ENCODE measurements at places on chromosomes 1 and 21.

- no peak for DNase-seq
Measured at GRCh38 chr1:82486468-82486867, 685.7 kb downstream of the ADGRL2 start.

GRCh38 chr1:214337511-214337910 is 56.6 kb downstream of the SMYD2 start:
- no peak for DNase-seq

- DNase-seq: no peak
Measured at GRCh38 chr21:29654855-29655254, 284.9 kb downstream of the GRIK1 start.

DNA sequence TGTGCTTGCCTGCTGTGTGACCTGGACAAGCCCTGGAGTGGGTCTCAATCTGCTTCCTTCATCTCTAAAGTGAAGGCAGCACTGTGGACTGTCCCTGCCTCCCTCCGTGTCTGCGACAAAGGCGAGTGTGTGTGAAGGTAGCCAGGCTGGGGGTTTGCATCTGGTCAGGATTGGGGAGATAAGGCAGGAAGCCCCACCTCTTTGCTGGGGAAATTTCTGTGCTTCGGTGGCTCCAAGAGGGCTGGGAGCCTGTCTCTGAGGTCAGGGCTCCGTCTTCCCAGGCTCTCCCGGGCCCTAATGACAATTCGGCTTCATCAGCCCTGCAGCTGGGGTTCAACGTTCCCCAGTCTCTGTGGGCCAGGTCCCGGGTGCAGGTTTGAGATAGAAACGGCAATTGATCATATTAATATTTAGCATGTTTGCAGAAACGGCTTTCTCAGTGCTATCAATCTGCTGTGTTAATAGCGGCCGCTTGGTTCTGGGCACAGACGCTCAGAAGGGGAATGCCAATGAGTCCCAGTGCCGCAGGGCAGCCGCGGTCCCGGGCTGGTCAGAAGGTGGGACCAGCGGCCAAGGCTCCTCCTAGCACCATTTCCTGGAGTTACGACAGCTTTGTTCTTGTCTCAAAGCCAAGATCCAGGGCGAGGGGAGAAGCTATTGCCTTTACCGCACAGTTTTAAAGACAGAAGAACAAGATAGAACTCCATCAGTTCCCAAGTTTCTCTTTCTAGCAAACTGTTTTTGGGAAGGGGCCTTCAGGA is 105.7 kb downstream of the PRDM16 start:
- DNase-seq: no peak

DNA sequence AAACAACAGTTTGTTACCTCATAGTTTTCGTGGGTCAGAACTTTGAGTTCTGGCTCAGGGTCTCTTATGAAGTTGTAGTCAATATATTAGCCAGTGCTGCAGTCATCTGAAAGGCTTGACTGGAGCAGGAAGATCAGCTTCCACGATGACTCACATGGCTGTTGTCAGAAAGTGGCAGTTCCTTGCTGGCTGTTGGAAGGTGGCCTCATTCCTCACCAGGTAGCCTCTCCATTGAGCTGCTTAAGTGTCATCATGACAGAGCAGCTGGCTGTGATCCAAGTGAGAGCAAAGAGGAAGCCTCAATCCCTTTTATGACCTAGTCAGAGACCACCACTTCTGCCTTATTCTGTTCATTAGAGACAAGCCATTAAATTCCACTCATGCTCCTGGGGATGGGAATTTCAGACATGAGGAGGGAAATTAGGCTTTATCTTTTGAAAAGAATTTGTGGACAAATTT is 5.6 kb downstream of the OSBPL9 start:
- DNase-seq: no peak

DNA sequence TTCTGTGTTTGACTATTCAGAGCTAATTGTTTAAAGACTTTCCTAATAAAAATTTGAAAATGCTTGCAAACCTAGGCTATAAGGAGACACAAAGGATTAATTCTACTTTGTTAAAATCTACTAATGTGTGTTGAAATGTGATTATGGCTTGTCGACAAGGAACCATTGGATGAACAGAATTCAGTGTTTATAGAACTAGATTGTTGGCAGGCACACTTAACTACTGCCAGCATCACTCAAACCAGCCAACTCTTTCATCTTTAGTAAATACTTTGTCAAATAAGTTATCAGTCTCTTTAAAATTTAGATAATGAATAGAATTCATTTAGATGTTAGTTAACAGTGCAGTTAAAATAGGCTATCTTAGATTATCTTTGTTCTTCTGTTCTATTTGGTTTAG is 27.6 kb downstream of the HS2ST1 start:
- no peak for DNase-seq

- no peak for DNase-seq
Measured at GRCh38 chr1:93965256-93965655, 56.0 kb upstream of the GCLM start.

- DNase-seq: no peak
Measured at GRCh38 chr1:52534928-52535764, 17.7 kb downstream of the TUT4 start.

GRCh38 chr1:222546091-222546490 is 1.8 kb downstream of the HHIPL2 start:
- DNase-seq: no peak

- DNase-seq: no peak
Measured at GRCh38 chr1:115432061-115432460, 94.0 kb upstream of the NGF start.

DNA sequence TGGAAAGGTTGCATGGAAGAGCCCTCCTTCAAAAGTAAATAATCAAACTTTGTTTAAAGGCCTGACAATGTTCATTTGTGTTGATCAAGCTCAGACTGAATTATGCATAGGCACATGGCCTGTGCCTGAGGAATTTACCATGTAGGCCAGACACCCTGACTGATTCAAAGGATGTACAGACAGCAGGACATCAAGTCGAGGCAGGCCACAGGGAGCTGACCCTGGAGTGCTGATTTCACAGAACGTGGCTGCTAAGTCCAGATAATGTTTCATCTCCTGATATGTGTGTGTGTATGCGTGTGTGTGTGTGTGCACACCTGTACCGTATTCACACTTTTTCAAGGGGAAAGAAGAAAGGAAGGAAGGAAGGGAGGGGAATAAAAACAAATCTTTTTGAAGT is 34.1 kb downstream of the NAV1 start:
- no peak for DNase-seq

- DNase-seq: no peak
Measured at GRCh38 chr1:214018386-214019268, 30.9 kb downstream of the PROX1 start.

DNA sequence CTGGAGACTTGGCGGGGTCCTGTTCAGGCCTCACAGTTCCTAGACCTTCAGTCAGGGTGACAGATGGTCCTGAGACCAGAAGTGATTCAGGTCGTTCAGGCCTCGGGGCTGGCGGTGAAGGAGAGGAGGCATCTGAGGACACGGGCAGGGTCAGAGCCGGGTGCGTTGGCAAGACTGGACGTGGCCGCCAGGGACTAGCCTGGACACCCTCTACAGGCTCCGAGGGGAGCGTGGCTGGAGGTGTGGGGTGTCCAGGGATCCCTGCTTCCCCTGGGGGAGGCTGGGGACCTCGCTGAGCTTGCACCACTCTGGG is 64.0 kb upstream of the TARDBP start:
- DNase-seq: no peak

GRCh38 chr1:2545754-2546514 is 10.2 kb upstream of the TNFRSF14 start:
- DNase-seq: peak; percentile 83

- no peak for DNase-seq
Measured at GRCh38 chr1:58805716-58806571, 22.1 kb upstream of the JUN start.

DNA sequence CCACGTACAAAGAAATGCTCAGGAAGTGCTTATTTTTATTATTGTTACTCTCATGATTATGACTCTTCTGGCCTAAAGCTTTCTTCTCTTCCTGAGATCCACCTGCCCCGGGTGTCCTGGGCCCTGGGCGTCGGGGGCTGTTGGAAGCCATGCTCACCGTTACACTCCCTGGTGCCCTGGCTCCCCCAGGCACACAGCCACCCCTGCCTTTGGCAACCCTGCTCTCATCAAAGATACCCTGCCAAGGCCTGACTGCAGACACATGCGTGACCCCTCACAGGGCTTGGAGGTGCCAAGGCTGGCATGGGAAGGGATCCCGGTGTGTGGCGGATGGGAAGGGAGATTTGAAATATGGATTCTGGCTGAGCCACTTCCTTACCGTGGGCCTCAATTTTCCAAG is 3.3 kb upstream of the KISS1 start:
- no peak for DNase-seq

- no peak for DNase-seq
Measured at GRCh38 chr1:1033731-1034438, 14.0 kb downstream of the AGRN start.

- DNase-seq: no peak
Measured at GRCh38 chr1:3767328-3767925, 5.1 kb upstream of the SMIM1 start.

DNA sequence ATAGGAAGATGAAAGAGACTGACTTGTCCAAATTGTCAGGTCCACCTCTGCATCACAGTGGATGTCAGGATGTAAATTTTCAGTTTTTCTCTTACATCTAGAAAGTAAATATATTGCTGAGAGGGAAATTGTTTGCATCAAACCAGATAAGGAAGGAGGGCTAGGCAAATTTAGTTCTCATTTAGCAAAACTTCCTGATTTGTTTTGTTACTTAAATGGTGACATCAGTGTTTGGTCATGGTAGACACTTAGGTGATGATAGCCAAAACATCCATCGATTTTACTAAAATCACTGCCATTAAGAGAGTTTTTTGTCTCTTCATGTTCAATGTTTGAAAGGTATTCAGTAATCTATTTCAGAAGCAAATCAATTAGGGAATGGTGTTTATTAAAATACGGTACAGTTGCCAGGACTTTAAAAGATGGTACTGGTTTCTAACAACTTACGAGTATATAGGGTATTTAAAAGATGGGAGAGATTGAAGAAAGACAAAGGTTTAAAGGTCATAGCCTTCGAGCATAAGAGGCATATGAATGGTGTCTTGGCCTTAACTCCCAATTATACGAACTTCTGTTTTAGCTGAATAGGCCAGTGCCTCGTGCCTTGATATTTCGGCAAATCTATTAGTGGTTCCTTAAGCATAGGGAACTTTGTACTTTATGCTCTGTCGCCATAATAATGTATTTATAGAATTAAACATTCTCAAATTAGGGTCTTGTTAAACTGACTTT is 3.0 kb downstream of the IER5 start:
- no peak for DNase-seq

DNA sequence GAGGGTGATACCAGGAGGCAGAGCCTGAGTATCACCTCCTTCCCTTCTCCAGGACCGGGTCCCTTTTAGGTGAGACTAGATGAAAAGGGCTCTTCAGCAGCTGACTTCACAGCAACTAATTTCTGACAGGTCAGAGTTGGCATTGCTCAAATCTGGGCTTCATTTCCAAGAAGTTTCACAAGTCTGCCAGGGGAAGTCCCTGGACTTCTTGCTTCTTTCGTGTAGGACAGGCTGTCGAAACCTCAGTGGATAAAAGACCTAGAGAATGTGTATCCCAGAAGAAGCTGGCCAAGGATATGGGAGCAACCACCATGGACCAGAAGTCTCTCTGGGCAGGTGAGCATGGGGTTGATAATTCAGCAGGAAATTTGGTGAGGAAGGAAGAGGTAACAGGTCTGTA is at the start of gene CHI3L2:
CHI3L2 (plus strand) TSS at position 280 of the 400 bp plus-strand sequence; CDS start at position 297, 17 bp downstream.
- DNase-seq: no peak

DNA sequence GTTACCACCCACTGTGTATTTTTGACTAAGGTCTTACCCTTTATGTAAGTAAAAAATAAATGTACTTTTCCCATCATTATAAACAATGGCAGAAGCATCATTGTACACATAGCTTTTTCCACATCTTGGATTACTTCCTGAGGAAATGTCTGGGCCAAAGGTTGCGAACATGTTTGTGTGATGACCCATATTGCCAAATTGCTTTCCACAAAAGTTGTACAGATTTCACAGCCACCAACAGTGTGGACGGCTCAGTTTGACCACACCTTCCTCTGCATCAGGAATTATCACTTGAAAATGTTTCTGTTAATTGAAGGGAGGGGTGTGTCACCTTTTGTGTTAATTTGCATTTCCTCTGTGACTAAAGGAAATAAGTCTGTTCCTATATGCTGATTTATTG is 25.7 kb downstream of the AKNAD1 start:
- no peak for DNase-seq

DNA sequence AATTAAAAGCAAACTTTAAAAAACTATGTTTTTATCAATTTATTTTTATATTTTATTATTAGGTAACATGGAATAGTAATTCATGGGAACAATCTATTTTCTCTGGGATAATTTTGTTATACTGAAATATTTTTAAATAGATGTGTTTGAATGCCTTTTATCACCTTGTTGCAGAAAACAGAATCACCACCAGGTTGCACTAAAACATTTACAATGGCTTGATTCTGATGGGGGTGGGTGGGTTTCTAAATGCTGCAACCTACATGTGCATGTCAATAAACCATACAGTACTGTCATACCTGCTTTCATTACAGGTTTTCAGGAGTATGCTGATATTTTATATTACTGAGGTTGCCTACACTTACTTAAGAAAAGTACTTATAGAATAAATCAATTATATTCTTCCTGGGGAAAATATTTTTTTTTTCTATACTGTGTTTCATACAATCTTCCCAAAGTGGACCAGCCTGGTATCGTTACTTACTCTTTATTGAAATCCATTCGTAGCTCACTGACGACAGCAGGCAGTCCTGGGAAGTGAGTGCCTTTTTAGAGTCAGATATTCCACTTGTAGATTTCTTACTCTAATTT is 132.8 kb downstream of the PTPRC start:
- no peak for DNase-seq

DNA sequence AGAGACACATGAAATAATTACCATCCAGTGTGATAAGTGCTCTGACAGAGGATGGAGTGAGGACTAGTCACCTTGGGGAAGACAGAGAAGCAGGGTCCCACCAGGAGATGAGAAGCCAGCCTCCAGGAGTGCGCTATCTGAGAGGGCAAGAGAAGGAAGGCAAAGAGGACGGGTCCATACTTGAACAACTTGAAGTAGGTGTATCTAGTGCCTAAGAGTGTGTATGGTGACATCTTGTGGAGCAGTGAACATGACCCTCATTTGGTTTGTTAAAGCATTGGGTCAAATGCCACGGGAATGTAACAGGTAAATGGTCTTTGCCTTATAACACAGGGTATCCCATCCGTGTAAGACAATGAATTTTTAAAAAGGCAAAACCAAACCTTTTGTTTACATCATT is 39.8 kb downstream of the MRPL39 start:
- DNase-seq: no peak

- DNase-seq: no peak
Measured at GRCh38 chr21:46191257-46191685, 7.0 kb upstream of the SPATC1L start.

DNA sequence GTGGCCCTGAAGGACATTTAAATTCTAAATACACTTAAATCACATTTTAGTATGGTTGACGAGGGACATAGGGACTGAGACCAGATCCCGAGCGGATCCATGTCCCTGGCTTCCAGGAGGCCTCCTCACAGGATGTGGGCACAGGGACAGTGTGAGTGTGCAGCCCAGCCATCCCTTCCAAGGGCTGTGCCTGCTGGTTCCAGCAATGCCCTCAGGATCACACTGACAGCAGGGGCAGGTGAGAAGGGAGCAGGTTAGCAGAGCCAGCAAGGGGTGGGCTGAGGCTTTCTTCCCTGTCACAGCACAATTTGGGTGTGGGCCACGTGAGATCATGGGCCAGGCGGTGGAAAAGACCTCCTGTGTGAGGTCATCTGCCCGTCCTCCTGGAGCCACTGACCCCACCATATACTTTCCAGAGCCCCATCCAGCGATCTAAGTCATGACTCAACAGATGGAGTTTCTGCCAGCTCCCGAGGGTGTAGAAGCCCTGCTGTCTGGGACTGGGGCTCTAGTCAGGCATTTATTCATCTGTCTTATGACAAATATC is 37.0 kb upstream of the PRSS38 start:
- no peak for DNase-seq

GRCh38 chr1:54122992-54123391 is 29.8 kb downstream of the CDCP2 start:
- no peak for DNase-seq
